ENCODE measurements at places on chromosomes 11 and 22. TPM values are rescaled to one million over a fixed set of nuclear protein-coding genes. Genes with fewer than 3 reads are reported as not detected.

DNA sequence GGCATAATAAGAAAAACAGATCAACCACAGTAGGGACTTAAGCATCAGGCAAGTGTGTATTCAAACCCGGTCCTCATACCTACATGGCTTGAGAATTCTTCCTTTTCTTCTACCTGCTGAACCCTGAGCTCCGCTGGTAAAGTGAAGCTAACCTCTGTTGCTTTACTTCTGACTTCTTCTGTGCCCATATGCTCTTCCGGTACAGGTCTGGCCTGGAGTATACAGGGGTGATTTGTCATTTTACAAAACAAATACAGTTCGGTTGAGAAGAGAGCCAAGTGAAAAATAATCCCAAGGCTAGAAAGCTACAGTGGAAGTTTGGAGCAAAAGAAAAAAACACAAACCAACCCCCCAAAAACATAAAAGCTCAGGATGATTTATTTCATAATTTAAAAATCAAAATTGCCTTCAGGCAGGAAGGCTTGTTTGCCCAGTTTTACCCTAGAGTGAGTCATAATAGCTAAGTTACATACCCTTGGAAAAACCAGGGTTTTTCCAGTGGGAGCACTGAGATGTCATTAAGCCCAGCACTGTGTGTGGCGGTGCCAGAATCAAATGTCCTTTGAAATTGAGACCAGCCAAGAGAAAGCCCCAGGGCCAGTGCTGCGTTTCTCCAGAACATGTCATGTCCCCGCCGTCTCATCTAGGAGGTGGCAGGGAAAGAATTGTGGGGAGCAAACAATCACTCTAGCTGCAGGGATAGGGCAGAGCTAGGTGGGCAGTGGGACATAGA is 305.5 kb upstream of the ISX start:
- H3K27me3 ChIP-seq, result no peaks in the 10 kb centered on the region
- no peaks in the 10 kb centered on the region for H3K36me3 ChIP-seq
- no peak overlapping the region for H3K27ac ChIP-seq
- H3K4me3 ChIP-seq, result no peak overlapping the region
- no peak for DNase-seq

GRCh38 chr11:75810637-75811390 is 4.2 kb upstream of the UVRAG start:
- no peak overlapping the region for H3K27ac ChIP-seq
- peaks cover 12% of the 10 kb centered on the region for H3K4me1 ChIP-seq
- DNase-seq, result no peak

GRCh38 chr11:1208394-1209261 is 14.2 kb upstream of the MUC5B start:
- no peak for DNase-seq
- no peak overlapping the region for H3K27ac ChIP-seq
- no peak overlapping the region for H3K4me3 ChIP-seq
- no peaks in the 10 kb centered on the region for H3K36me3 ChIP-seq

Gene PACSIN3
- total RNA-seq, result 47.2 TPM

Gene FAT3
- 24.4 TPM for total RNA-seq

- H3K27me3 ChIP-seq, result no peaks in the 10 kb centered on the region
- H3K4me3 ChIP-seq, result no peak overlapping the region
- DNase-seq, result no peak
Observed at GRCh38 chr11:13429836-13430235, 33.2 kb downstream of the BTBD10 start.

DNA sequence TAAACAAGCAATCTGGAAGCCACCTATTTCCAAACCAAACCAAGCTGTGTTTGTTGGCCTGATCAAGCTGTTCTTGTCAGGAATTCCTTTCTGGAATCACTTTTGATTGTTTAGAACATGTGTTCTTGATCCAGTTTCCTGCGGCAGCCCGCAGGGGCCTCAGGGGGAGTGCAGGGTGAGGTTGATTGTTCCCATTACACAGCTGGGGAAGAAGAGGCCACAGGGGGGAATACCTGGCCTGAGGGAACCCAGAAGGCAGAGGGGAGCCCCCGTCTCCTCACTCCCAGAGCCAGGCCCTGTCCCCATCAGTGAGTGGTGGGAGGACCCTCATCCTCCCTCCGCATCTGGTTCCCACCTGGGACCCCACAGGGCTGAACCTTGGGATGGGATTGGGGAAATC is 4.2 kb downstream of the MRGPRD start:
- H3K27me3 ChIP-seq, result no peaks in the 10 kb centered on the region
- H3K27ac ChIP-seq, result no peak overlapping the region
- no peak for DNase-seq
- no peaks in the 10 kb centered on the region for H3K36me3 ChIP-seq
- H3K4me3 ChIP-seq, result no peak overlapping the region

DNA sequence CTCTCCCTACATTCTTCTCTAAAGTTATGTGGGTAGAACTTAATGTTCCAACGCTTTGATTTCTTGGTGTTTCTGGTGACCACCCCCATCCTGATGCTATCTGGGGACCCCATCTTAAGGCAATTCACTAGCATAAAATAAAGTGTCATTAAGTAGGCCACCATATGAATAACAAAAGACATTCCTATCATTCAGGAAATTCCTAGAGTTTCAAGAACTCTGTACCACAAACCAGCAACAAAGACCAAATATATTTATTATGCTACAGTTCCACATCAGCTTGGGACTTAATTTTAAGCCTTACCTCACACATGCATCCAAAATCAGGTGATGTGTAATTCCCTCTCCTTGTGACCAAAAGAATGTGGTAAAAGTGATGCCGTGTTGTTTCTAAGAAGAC is 254.6 kb upstream of the LRRC4C start:
- H3K36me3 ChIP-seq, result no peaks in the 10 kb centered on the region
- no peak overlapping the region for H3K4me3 ChIP-seq
- H3K27ac ChIP-seq, result no peak overlapping the region
- no peaks in the 10 kb centered on the region for H3K27me3 ChIP-seq
- H3K4me1 ChIP-seq, result peaks cover 10% of the 10 kb centered on the region

DNA sequence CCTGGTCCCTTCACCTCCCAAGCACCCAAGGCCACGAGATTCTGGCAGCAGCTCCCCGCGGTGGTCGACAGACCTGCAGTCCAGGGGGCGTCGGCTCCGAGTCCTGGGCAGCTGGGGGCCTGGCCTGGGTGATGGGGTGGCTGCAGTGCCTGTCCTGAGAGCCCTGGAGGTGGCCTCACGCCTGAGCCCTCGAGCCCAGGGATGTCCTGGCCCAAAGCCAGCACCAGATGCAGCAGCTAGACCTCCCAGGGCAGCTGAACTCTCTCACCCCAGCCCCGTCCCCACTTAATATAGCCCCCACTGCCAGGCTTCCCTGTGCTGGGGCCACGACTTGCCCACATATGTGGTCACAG is 6.6 kb downstream of the LMNTD2 start:
- peaks cover 2% of the 10 kb centered on the region for H3K4me1 ChIP-seq
- H3K27me3 ChIP-seq, result peaks cover 28% of the 10 kb centered on the region
- DNase-seq, result no peak
- no peak overlapping the region for H3K27ac ChIP-seq
- no peaks in the 10 kb centered on the region for H3K36me3 ChIP-seq

Gene TMEM86A
- 1.7 TPM for total RNA-seq

DNA sequence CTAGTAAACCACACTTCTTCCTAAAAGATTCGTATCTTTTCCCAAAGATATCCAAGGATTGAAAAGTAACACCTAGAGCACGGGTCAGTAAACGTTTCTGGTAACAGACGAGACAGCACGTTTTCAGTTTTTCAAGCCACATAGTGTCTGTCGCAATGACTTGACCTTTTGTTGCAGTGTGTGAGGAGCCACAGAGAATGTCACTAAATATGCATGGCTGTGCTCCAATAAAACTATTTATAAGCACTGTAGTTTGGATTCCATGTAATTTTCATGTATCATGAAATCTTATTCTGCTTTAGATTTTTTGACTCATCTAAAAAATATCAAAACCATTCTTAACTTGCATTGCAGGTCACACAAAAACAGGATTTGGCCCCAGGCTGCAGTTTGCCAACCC is 18.3 kb upstream of the MICAL3 start:
- DNase-seq, result no peak
- no peak overlapping the region for H3K27ac ChIP-seq
- H3K4me3 ChIP-seq, result no peak overlapping the region
- no peaks in the 10 kb centered on the region for H3K4me1 ChIP-seq
- no peaks in the 10 kb centered on the region for H3K36me3 ChIP-seq
